ENCODE measurements at places on chromosomes 13 and 19.

DNA sequence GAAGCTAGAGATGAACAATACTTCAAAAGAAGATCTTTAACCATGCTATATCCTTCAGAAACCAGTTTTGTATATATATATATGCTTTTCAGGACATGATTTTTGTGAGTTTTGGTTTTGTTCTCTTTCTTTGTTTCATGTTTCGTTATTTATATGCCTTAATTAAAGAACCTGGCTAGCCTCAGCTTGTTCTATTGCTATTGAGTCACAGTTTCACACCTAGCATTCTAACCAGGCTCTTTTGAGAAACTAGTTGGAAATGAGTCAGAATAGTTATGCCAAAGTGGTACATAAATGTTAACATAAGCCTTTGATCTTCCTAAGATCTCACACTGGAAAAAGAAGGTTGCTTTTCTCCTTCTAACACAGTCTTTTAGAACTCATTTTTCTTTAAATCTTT lies 1925.2 kb downstream of the OLFM4 start:
- no peak for DNase-seq

DNA sequence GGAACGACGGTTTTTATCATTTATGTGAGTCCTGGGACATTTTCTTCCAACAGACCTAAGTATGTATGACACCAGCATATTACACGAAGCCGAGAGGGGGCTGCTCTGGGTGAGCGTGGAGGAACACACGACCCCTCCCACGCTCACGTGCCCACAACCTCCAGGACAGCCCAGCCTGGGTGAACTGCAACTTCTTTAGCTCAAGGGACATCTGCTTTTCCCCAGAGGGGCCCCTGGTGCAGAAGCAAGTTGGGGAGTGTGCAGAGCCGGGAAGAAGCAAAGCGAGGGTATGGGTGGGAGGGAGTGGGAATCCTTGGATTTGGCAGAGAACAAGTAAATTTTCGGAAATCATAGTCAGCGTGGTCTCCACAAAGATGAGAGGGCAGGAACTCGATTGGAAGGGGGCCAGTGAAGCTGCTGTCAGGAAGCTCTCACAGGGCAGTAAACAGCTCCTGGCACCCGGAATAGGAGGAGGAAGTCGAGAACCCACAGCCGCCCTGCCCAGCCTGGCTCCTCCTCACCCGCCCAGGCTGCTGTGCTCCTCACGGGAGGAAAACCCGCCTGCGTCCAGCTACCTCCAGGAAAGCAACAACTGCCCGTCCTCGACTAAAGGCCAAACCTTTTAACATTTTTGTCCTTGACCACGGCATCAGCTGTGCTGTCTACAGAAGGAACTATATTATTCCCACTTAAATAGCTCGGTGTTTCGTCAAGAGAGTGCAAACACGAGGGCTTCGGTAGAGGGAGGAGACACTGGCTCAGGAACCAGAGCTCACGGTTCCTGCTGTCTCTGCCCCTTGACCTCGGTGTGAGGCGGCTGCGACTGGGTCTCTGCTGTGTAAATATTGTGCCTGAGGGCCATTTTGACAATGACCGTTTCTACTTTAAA lies 17.2 kb upstream of the CFAP97D2 start:
- no peak for DNase-seq

- DNase-seq, result no peak
Observed at GRCh38 chr19:3115411-3115810, 20.4 kb upstream of the GNA15 start.

- no peak for DNase-seq
Observed at GRCh38 chr19:48443256-48443655, 2.5 kb upstream of the GRWD1 start.

GRCh38 chr19:54461210-54461609 lies 2.4 kb downstream of the LENG9 start:
- no peak for DNase-seq

DNA sequence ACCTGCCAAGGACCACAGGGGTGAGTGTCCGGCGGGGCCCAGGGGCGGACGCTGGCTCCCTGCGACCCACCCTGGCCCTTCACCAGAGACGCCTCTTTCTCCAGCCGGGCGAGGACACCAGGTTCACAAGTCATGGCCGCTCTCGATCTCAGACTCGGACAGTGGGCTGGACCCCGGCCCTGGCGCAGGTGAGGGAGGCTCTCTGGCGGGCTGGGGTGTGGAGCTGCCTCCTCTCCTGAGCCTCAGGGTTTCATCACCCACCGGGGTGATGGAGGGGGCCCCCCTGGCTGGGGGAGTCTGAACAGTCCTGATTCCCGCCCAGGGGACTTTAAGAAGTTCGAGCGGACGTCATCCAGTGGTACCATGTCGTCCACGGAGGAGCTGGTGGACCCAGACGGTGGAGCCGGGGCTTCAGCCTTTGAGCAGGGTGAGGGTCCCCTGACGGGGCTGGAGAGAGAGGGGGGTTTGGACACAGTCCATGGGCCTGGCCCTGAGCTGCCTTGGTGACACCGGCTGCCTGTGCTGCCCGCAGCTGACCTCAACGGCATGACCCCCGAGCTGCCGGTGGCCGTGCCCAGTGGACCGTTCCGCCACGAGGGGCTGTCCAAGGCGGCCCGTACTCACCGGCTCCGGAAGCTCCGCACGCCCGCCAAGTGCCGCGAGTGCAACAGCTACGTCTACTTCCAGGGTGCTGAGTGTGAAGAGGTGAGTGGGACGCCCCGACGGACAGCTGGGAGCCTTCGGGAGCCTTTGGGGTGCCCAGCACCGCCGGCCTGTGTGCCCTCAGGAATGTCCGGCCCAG lies 13.6 kb downstream of the ARHGAP45 start:
- DNase-seq, result no peak

GRCh38 chr13:109346060-109346459 lies 440.3 kb downstream of the IRS2 start:
- DNase-seq, result no peak

DNA sequence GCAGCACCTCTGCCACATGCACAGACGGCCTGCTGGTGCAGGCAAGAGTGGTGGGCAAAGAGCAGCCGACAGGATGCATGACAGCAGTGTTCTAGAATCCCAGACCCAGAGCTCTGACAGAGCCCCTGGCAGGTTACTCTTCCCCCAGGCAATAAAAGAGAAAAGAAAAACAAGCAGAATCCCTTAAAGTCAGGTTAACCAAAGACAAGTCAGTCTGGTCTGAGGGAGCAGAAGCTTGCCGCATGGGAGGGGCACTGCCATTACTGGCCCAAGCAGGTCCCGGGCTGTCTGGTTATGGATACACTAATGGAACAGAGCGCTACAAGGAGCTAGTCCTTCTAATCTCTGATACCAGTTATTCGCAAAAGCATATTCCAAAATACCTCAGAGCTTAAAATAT lies 36.1 kb upstream of the DOCK9 start:
- DNase-seq, result no peak

DNA sequence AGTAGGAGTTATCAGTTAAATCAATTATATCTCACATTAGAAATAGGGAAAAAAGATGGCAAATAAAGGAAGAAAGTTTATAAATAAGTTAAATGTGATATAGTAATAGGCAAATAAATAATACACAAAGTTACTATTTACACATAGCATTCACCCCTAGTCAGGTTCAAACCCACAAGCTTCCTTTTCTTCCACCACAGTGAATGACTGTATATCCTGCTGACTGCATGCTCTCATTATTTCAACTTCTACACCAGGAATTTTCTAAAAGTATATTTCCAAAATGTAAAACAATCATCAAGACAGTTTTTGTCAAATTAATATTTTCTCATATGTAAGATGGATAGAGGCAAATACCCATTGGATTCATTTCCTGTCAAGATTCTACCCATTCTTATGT lies 548.6 kb upstream of the SLITRK5 start:
- DNase-seq, result no peak

- no peak for DNase-seq
Observed at GRCh38 chr19:11519138-11519537, 9.8 kb downstream of the ECSIT start.

DNA sequence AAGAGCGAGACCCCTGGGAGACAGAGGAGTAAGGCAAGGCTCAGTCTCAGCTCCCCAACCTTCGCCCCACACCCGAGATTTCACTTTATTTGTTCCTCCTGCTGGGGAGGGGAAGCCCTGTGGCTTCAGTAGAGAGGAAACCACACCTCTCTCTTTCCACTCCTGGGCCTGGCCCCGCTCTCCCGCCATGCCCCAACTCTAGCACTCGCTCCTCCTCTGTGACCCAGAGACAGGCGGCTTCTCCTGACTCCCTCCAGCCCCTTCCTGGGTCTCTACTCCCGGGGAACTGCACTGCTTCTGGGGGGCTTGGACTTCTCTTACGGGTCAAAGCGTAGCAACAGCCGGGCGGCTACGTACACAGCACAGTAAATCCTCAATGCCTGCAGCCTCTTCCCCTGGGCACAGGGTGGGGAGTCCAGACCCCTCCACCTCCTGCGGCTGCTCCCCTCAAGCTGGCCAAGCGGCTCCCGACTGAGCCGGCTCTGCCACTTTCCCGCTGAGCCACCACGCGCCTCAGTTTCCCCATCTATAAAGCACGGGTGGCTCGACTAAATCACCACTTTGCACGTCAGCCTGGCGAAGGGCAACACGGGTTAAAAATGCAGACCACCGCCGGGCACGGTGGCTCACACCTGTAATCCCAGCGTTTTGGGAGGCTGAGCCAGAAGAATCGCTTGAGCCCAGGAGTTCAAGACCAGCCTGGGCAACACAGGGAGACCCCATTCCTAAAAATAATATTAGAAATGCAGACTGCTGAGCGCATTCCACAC lies 1.4 kb downstream of the RNF126 start:
- DNase-seq, result peak; percentile 40

GRCh38 chr19:16041299-16041990 lies 34.9 kb upstream of the TPM4 start:
- DNase-seq, result peak; percentile 26

GRCh38 chr19:40693896-40694295 lies 3.4 kb upstream of the NUMBL start:
- DNase-seq, result no peak

DNA sequence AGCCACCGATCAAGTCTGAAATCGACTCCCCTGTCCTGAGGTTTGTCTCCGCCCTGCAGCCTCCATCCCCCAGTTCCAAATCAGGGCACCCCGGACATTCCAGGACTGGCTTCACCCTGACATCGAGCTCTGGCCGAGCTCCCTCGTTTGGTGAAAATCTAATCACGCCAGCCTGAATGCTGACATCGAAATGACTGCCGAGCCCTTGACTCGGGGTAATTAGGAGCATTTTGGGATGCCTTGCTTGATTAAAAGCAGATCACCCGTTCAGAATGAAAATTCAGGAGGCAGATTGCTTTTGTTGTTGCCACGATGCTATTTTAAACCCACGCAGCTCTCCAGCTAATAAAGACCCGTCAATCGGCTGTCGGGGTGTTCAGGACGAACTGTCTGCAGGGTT lies 34.3 kb downstream of the ZNRF4 start:
- DNase-seq, result no peak

GRCh38 chr13:48739386-48739964 lies 85.7 kb downstream of the CYSLTR2 start:
- DNase-seq, result no peak

GRCh38 chr19:51034704-51035103 lies at the start of gene KLK12:
KLK12 (minus strand) TSS chr19:51035002; CDS start chr19:51034621, 381 bp downstream.
- no peak for DNase-seq

- no peak for DNase-seq
Observed at GRCh38 chr13:93620181-93620765, 393.7 kb downstream of the GPC6 start.

GRCh38 chr13:37194428-37194861 lies 89.0 kb upstream of the CSNK1A1L start:
- DNase-seq, result no peak

DNA sequence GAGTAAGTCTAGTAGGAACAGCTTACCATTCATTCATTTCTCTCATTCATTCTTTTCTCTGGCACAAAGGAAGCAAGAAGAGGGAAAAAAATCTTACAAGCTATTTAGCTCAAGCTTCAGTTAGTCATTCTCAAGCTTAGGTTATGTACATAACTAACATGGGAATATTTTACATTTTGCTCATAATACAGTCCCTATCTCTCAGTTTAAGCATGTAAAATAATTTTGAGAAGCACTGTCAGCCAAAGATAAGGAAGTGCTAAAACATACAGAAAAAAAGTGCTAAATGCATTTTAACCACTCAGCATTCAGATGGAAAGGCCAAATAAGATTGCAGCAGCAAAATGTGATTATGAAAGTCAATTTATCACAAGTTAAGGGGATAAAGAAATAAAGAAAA lies 7.9 kb downstream of the RBM26 start:
- DNase-seq, result no peak

DNA sequence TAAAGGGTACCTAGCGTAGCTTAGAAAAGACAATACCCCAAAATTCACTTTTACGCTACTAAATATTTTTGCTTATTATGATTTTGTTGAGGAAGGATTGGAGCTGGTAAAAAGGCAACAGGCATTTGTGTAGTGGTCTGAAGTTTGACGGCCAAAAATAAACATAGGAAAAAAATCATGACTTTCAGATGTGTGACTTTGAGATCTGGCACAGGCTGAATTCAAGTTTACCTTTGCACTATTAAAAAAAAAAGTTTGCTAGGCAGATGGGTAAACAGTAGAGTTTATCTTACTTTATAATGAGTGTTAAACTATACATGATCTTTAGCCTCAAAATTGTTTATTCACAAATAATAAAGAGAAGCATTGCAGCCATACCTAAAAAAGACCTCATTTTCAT lies 24.3 kb upstream of the INTS6 start:
- no peak for DNase-seq

- no peak for DNase-seq
Observed at GRCh38 chr13:112688560-112689302, 1.1 kb upstream of the ATP11A start.

DNA sequence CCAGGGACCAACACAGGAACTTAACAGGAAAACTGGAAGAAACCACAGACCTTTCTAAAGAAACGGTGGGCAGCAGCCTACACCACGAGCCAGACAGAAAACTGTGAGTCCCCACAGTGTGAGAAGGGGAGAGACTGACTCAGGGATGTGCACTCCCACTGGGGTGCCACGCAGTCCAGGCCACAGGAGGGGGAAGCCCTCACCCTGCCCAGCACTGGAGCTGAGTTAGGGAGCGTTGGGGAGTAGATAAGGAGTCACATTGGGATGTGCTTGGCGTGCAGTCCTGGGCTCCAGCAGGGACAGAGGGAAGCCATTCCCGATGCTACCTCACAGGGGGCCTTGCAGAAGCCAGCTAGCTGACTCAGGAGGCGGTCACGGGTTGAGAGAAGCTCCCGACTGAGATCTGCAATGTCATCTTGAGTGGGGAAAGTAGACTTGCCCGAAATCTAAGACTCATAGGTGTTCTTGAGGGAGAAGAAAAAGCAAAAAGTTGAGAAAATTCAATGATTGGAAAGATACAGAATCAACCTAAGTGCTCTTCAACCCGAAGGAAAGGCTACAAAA lies 17.3 kb downstream of the SIGLEC8 start:
- peak; percentile 28 for DNase-seq

DNA sequence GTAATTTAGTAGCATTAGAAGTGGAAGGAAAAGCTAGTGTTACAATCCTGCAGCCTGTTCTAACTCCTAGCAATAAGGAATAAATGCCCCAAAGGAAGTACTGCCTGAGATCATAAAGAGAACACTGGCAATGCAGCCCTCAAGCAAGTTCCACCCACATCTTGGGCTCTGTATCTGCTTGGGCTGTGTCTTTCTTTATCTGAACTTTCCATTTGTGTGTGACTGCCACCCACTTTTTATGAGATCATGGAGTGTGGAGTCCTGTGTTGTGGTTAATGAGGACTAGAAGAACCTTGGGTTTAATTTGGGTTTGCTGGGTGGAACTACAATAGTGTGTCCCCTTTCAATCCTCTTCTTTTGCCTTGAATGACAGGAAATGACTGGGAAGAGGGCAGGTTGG lies 38.2 kb downstream of the RFXAP start:
- no peak for DNase-seq
